ENCODE measurements at places on chromosomes 1 and 21.

DNA sequence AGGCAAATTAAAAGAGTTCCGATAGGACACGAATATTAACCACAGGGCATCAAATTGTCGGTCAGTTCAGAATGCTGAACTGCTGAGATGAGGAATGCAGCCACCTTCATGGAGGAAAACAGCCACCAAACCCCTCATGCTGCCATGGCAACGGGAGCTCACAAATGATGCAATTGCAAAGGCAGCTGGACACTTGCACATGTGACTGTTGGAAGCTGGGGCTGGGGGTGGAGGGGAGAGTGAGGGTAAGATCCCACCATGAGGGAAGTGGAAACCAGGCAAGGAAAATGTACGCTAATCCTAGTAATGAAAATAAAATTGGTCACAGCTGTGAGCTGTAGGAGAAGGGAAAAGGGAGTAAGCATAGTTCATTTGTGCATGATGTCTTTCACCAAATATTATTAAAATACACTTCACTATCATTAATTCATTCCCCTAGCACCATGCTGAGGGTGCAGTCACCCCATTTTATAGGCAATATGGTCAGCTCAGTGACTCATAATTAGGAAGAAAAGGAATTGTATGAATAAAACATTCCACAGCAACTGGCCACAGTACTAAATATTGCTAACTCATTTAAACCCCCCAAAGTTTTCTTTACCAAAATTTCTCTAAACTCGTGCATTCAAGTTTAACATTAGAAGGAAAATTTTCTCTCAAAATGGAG, 15.3 kb downstream of the BECN2 start:
- DNase-seq, result no peak

- DNase-seq, result no peak
Measured at GRCh38 chr1:53621144-53621543, 117.8 kb downstream of the GLIS1 start.

- no peak for DNase-seq
Measured at GRCh38 chr1:207891148-207891547, 19.8 kb downstream of the CD34 start.

- DNase-seq, result no peak
Measured at GRCh38 chr1:204268101-204268500, 54.3 kb upstream of the GOLT1A start.

GRCh38 chr1:110986407-110986891, 22.7 kb upstream of the LRIF1 start:
- no peak for DNase-seq

GRCh38 chr21:33549848-33550771, 7.3 kb downstream of the SON start:
- no peak for DNase-seq

DNA sequence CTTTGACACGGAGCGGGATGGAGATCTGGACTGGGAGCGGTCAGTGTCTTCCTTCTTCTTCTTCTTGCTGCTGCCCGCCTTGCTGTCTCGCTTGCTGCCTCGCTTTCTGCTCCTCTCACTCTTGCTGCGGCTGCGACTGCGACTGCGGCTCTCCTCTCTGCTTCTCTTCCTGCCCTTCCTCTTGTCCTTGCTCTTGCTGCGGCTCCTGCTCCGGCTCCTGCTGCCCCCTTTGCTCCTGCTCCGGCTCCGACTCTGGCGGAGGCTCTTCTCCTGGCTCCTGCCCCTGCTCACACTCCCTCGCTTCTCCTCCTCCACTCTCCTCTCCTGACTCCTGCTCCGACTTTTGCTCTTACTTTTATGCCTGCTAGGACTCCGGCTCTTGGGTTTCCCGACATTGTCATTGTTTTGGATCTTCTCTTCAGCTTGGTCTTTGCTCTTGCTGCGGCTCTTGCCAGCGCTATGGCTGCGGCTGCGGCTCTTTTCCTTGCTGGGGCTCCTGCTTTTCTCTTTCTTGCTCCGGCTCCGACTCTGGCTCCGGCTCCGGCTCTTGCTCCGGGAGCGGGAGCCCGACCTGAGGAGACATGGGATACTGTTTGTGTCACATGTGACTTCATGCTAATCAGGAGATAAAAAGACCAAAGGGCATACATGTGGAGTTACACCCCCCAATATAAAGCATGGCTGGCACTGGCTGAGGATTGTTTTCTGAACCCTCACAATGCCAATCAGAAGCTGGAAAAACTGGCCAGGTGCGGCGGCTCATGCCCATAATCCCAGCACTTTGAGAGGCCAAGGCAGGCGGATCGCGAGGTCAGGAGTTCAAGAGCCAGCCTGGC, 25.2 kb upstream of the TMEM200B start:
- DNase-seq, result no peak

DNA sequence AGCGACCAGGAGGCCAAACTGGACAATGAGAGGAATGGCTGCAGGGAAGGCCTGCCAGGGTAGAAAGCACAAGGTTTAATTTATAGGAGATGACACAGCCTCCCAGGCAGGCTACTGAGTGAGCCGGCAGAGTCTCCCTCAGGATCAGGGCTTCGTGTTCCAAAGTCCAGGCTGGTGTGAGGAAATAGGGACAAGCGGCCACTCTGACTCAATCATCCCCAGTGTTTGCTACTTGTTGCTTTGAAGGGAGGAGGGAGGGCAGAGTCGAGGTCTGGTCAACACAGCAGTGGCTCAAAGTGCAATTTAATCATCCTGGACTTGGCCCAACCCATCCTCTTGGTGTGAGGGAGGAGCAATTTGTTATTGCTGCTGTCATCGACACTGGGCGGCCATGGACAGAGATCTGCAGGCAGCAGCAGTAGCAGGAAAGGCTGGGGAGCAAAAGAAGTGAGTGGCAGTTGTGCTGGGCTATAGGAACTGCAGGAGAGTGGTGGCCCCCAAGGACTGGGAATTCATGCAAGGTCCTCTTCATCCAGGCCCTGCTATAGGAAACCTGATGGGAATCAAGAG, 27.5 kb downstream of the TBX15 start:
- DNase-seq, result no peak

GRCh38 chr1:25917996-25918395, 11.8 kb upstream of the STMN1 start:
- no peak for DNase-seq

DNA sequence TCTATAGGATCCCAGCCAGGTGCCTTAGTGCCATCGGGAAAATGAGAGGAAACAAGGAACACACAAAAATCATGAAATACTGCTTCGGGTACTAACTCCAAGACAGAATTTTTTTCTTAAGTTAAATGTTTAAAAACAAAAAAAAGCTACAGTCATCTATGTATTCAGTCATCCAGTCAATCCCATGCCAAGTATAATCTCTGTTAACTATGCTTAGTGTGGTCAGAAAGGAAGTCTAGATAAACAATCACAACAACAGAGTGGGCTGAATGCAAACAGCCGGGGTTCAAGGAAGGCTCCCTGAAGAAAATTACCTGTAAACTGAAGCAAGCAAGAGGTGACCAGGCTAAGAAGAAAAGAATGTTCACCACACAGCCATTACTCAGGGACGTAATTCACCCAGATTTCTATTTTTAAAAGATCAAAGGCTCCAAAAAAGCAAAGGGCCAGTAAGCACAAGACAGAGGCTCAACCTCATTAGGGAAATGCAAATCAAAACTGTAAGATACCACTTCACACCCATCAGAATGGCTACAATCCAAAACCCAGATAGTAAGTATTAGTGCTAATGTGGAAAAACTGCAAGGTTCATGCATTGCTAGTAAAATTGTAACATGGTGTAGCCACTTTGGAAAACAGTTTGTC, 53.0 kb downstream of the RERE start:
- DNase-seq, result no peak

GRCh38 chr1:25017436-25018109, 87.5 kb upstream of the RUNX3 start:
- no peak for DNase-seq

GRCh38 chr1:6097824-6098223, 52.1 kb downstream of the KCNAB2 start:
- no peak for DNase-seq

DNA sequence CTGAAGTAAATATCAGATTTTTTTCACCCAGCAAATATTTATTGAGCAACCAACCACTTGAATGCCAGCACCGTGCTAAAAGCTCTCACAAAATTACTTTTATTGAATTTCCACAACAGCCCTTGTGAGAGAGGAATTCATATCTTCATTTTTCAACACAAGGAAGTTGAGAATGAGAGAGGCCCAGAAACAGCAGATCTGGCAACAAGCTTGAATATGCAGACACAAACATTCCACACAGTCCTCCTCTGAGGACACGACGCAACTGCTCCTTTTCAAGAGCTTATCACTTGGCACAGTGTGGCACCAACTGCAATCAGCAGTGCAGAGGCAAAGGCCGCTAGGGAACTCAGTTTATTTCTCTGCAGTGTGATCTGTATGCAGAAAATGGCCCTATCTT, 32.2 kb upstream of the IFNAR2 start:
- DNase-seq, result no peak

GRCh38 chr1:16006552-16007485, 2.8 kb downstream of the SRARP start:
- DNase-seq, result no peak

DNA sequence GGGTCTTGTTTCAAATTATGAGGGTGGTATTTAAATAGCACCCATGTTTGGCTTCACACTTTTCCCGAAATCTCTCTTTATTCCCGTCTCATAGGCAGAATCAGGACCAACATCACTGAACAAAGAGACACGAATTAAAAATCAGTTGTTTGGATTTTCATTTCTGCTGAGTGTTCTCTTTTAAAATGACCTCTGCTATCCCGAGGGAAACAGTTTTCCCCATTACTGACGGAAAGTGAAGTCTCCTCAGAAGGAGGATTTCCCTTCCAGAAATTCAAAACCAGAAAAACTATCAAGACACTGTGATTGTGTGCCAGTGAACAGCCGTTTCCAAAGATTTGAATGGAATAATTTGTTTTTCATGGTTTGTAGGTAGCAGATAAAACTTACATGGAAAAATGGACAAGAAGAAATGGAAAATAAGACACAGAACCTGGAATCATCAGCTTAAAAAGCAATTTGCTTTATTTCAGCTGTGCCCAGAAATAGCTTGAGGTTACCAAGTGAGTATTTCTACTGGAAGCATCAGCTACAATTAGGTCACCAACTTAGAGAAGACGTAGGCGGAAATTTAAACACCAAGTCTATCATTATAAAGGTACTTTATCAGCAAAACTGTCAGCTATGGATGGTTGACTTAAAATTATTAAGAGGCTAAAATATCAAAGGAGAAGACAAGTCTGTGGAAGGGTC, 68.5 kb downstream of the RUNX1 start:
- DNase-seq, result no peak

DNA sequence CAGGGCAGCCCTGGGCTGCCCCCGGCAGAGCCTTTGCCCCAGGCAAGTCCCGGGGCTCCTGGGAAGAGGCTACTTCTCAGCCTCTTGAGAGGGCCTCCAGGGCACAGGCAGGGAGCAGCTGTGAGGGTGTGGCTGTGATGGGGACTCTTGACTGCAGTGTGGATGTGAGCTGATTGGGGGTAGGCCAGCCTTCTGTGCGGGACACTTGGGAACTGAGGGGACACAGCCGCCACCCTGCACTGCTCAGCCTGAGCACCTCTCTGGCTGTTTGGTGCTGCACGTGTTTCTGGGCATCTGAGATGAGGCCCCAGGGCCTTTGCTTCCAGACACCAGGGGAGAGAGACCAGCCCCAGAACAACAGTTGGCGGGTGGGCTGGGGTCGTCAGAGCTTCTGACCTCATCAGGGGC, 62.1 kb downstream of the SKI start:
- no peak for DNase-seq

DNA sequence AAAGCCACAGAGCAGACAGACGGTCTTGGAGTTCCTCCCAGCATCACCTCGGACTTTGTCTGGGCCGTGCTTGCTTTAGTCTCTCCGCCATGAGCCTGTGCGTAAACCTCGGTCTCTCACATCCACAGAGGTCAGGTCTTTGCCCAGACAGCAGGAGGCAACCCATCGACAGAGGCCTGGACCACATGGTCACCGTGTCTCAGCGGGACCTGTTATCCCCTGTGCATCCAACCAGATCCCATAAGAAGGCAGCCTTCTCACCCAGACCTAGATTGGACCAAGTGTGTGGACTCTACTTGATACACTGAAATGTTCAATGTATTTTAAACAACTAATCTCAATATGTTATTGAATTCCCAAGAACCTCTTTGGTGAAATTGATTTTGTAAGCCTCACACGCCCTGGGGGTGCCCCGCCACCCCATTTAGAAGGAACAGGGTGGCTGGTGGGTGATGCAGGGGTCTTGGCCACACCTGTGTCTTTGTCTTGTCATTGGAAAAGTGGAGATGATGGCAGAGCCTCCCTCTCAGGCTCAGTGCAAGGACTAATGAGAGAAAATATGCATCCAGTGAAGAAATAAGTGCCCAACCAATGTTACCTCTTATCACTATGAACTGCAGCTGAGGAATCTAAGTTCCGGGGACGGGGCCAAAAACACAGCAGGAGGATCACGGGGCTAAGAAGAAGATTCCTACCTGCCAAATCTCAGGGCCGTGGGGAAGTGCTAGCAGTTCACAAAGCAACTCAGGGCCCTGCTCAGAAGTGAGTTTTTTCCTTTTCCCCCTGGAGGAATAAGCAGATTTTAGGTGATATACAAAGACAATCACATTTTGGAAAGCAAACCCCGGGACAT, 101.6 kb upstream of the BACE2 start:
- DNase-seq, result no peak

DNA sequence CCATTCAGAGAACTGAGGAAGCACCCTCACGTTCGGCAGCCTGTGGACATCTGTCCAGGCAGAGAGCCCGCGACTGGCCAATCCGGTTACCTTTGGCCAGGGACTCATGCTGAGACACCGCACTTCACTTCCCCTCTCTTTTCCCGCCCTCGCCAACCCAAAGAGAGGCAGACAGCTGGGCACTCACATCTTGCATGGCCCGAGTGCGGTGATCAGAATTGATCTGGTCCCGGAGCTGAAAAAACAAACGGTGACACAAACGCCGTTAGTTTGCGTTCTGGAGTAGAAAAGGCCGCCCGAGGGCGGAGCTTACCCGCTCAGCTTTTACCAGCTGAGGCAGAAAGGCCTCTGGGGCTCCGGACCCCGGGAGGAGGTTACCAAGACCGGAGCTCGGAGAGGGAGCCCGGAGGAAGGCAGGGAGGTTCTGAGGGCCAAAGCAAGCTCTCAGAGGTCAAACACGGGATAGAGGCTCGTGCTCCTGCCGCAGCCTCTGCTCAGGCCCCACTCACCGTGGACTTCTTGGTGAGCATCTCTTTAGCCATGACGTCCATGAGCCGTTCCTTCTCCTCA, 376 bp downstream of the SF3A3 start:
- DNase-seq, result no peak

DNA sequence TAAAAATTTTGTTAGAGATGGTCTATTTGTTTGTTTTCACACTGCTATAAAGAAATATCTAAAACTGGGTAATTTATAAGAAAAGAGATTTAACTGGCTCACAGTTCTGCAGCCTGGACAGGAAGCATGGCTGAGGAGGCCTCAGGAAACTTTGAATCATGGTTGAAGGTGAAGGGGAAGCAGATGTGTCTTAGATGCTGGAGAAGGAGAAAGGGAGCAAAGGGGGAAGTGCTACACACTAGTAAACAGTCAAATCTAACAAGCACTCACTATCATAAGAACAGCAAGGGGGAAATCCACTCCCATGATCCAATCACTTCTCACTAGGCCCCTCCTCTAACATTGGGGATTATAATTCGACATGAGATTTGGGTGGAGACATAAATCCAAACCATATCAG, 76.8 kb upstream of the COL24A1 start:
- no peak for DNase-seq
